ENCODE measurements at places on chromosomes 16 and 17. TPM values are rescaled to one million over a fixed set of nuclear protein-coding genes. Genes with fewer than 3 reads are reported as not detected.

CD300LF gene
- not detected for total RNA-seq

GRCh38 chr17:67143318-67143717 is 99.0 kb downstream of the CACNG1 start:
- no peak for DNase-seq

PLXDC1 gene
- total RNA-seq, result not detected

DNA sequence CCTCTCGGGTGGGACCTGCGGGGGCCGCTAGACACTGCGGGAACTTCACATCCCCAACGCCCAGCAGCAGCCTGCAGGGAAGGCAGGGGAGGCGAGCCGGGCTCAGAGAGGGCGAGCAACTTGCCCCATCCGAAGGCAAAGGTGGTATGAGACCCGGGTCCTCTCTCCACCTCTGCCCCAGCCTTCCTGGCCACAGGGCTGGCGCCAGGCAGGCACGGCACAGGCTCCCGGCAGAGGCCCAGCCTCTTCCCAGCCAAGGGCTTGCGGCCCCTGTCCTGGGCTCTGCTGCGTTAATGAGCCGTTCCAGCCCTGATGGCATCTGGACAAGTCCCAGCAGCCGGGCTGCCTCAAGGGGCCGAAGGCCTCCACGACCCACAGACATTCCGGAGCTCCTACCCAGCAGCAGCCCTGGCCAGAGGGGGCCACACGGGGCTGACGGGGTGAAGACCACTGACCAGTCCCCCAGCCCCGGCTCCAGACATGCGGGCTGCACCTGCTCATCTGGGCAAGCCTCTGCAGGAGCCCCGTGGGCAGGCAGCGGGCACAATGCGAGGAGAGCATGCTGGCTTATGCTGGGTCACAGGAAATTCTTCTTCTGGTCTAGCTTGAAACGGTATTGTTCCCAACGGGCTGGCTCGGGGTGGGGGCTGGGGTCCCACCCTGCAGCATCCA is 1.2 kb upstream of the HS3ST6 start:
- no peak for DNase-seq

KRT24 gene
- not detected for total RNA-seq

LGALS9B gene
- not detected for total RNA-seq

MT3 gene
- not detected for total RNA-seq

SLC5A11 gene
- 0.13 TPM for total RNA-seq

DNA sequence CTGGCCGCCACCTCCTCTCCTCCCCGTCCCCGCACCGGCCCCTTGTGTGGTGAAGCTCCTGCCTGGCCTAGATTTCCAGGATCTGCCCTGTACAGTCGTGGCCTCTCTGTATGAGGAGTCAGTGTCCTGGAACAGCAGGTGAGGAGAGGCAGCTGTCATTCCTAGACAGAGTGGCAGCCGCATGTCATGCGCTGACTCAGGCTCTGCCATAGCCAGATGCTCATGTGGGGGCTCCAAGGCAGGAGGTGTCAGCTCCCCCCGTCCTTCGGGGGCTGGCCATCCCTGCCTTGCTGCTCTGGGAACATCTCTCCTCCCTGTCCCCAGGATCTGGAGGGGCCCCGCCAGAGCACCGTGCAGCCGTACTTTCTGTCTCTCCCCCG is 60.4 kb downstream of the BAIAP2 start:
- no peak for DNase-seq

- DNase-seq, result no peak
These were observed 9.6 kb downstream of the BANP start for GRCh38 chr16:87960852-87961251.

DNA sequence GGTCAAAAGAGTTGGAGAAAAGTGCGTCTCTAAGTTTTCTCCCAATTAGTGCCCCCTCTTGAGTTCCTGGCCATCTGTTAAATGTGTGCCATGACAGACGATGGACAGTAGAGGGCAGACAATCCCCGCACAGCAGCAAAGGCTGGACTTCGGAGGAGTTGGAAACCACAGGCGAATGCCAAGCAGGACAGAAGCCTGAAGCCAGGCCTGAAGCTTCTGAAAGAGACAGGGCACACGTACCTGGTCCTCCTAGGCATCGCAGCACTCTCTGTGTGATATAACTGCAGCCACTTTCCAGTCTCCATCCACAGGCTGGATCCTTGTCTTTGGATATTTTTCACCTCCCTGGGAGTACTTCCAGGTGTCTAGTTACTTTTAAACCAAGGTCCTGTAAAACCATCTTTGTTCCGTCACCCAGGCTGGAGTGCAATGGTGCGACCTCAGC is 14.5 kb downstream of the C17orf100 start:
- DNase-seq, result peak; percentile 66
